ENCODE measurements at places on chromosomes 2 and 18.

DNA sequence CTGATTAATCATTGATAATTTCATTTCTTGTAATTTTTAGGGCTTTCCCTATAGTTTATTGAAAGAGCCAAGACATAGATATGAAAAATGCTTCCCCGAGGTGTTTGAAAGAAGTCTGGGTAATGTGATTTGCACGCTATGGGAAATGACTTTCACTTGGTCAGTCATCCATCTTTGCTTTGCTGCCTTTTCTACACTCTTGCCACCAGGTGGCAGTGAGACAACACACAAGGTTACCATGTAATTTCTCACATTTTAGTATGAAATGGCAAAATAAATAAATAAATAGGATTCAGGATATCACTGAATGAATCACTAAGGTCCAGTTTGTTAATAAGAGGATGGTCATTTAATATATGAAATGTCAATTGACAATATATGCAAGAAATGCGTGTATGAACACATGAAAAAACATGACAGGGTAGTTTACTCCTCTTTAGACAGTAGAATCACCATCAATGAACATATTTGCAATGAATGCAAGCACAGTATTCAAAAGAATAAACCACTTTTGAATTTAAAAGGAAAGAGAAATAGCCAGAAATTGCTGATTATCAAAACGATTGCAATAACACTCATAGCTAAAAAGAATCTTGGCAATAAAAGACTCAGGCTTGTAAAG lies 52.2 kb upstream of the KCNH7 start:
- DNase-seq, result peak; percentile 69

DNA sequence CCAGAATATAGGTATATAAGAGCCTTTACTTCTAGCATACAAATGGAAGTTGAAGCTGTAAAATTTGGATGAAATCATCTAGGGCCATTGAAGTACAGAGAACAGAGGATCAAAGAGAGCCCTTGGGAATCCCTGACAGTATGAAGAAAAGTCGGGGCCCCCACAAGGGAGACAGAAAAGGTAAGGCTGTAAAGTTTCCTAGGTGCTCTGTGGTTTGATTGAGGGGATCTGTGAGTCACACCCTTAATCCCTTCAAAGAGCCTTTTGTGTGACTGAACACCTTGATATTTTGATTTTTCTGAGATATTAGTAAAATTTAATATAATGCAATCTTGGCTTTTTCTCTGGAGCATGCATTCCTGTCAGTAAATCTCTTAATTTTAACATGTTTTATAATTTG lies 961.7 kb upstream of the TMEFF2 start:
- no peak for DNase-seq

- DNase-seq, result no peak
Measured at GRCh38 chr18:44961288-44961995, 280.8 kb downstream of the SETBP1 start.

DNA sequence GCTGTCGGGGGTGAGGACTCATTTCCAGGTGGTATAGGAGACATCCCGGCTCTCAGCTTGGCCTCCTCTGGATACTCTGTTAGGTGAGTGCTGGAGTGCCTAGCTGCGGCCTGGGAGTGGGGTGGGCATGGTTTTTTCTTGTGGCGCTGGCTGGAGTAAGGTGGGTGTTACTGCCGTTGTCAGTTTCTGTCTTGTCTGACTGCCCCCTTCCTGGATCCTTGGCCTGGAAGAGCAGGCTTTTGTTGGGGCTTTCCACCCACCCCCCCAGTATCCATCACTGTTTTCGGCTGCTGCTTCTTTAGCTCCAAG lies 69.2 kb downstream of the DGKD start:
- DNase-seq, result no peak

GRCh38 chr2:85018049-85018447 lies 47.1 kb downstream of the KCMF1 start:
- DNase-seq, result no peak

GRCh38 chr2:69013840-69014821 lies 1.2 kb downstream of the ANTXR1 start:
- DNase-seq, result no peak

- DNase-seq, result no peak
Measured at GRCh38 chr2:55025627-55026026, 24.6 kb downstream of the RTN4 start.

DNA sequence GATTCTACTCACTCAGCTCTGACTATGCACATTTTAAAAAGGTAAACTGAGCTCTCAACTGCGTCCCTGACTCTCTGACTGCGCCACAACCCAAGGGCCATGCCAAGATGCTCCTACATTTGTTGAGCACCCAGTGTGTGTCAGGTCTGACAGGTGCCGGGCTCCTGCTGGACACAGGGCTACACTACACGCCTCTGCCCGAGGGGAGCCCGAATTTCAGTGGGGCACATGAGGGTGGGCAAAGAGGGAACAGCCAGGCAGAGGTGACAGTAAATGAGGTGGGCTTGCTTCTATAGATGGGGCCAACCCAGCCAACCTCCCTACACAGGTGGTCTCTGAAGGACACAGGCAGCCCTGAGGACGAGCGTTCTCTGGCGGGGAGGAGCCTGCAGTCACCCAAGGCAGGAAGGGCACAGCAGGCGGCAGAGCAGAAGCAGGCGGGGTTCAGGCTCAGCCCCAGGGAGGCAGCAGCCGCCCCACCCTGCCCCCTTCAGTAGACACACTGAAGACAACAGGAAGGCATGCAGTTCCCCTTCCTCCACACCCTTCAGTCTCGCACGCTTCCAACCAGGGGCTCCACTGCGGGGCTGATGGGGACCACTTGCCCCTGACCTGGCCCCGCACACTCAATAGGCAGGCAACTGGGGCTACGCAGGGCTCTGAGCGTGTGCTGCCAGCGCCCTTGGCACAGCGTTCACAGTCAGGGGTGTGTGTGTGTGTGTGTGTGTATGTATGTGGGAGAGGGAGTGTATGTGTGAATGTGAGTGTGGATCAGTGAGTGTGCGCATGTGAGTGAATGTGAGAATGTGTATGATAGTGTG lies 98.4 kb downstream of the UXS1 start:
- DNase-seq, result peak; percentile 27

- DNase-seq, result no peak
Measured at GRCh38 chr2:108866041-108866440, 79.5 kb downstream of the CCDC138 start.

DNA sequence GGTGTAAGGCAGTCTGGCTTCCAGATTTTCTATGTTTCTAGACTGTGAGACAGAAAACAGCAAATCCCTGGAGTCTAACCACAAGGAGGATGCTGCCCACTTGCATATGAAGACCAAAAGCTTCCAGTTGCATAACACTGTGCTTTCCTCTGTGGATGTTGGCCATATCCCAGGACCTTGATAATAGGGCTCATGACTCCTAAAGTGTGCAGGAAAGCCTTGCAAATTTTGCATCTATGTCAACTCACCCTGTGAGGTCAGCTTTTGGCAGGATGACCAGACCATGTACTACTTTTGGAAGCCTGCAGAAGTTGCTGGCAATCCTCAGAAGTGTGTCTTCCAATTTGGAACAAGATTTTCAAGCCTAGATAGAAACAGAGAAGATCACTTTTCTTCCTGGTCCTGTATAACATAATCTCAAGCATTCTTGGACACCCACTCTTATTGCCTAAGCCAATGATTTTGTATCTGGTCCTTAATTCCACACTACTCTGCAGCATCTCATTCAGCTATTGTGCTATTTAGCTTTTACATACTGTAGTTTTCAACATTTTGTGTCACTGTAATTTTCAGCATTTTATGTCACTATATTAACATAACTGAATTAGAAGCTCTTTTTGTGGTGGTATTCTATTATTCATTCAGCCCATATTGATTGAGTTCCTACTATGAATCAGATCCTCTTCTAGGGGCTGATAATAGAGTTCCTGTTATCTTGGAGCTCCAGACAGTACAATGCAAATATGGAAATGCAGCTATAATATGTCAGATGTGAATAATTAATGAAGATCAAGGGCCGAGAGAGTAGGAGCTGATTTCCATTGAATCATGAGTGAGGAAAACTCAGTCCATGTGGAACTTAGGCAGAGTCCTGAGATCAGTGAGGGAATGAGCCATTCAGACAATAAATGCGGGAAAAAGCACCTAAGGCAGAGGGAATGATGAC lies 85.3 kb upstream of the RAB27B start:
- no peak for DNase-seq

DNA sequence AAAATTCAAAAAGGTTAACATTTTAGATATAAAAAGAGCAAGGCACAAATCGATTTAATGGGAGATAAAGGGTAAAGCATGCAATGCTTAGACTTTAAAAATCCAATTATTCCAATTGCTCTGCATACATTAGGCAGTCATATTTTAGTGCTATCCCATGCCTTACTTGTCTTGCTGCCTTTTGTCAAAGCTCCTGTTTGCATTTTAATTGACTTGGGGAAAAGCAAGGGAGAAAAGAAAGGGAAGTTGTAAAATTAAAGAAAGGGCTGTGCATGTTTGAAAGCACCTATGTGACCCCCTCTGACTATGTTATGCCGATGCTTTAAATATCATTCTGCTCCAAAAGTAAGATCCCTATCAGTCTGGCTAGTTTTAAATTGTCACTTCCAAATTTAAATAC lies 193.7 kb upstream of the VWC2L start:
- DNase-seq, result no peak

GRCh38 chr2:76310894-76311633 lies 600.3 kb upstream of the GCFC2 start:
- DNase-seq, result no peak

- no peak for DNase-seq
Measured at GRCh38 chr18:25743646-25744151, 346.7 kb downstream of the SS18 start.

- no peak for DNase-seq
Measured at GRCh38 chr2:216399621-216400020, 12.7 kb upstream of the SMARCAL1 start.

- peak; percentile 52 for DNase-seq
Measured at GRCh38 chr18:69936191-69936558, 11.5 kb downstream of the CD226 start.

GRCh38 chr2:18149660-18150246 lies 271.3 kb downstream of the KCNS3 start:
- DNase-seq, result peak; percentile 62

DNA sequence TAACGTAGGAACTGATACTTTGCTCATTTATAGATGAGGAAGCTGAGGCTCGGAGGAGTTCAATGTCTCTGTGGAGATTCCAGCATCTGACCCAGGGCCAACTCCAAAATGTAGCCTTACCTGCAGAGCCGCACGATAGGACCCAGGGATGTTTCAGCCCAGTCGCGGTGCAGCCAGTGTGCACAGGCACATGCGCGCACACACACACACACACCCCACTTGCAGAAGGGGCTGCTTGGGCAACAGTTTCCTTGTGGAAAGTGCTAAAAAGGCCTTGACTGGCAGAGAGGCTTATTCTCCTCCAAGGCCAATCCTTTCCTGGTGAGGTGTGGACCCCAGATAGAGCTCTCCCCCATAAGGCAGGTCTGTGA lies 101.7 kb downstream of the ZFP36L2 start:
- no peak for DNase-seq

DNA sequence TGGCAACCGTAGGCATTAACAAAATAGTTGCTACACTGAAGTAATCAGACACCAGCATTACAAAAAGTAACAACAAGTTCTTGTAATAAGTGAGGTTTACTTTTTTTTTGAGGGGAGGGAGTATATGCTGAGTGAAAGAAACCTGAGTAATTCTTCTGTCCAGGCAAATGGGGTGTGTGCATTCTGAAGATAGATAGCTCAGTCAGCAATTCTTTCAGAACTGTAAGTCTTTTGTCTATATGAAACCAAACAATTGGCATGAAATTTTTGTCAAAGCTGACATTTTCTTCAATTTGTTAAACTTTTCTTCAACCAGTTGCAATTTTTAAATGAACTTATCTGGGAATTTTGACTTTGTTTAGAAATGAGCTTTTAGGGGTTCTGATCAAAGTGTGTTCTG lies 208.1 kb upstream of the THSD7B start:
- DNase-seq, result no peak

GRCh38 chr2:214328941-214329340 lies 81.9 kb upstream of the VWC2L start:
- DNase-seq, result no peak

- DNase-seq, result no peak
Measured at GRCh38 chr2:44953499-44953883, 12.0 kb downstream of the SIX3 start.

DNA sequence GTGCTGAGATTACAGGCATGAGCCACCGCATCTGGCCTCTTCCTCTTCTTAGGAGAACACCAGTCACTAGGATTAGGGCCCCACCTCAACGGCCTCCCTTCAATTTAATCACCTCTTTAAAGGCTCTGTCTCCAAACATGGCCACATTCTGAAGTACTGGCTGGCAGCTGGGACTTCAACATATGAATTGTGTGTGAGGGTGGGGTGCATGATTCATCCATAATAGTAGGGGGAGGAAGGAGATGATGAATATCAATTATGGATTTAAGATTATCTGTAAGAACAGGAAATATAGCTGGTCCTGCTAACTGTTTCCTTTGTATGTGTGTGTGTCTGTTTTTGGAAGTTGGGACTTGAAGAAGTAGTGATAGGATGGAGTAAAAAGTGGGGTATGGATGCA lies 14.7 kb upstream of the EPG5 start:
- no peak for DNase-seq

DNA sequence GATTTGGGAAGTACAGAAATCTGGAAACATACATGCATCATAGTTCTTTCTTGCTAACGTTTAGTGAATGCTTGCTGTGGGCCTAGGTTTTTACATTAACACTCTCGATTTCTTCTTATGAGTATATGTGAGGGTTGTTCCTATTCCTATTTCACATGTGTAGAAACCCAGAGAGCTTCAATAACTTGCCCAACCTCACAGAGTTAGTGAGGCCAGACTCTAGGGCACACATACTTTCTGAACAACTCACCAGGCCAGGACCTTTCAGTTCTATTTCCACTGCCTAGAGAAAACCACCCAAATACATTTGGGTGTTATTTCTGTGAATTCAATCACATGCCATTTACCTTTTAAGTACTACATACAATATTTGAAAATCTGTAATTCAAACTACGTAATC lies 8.2 kb upstream of the KCTD1 start:
- DNase-seq, result no peak

DNA sequence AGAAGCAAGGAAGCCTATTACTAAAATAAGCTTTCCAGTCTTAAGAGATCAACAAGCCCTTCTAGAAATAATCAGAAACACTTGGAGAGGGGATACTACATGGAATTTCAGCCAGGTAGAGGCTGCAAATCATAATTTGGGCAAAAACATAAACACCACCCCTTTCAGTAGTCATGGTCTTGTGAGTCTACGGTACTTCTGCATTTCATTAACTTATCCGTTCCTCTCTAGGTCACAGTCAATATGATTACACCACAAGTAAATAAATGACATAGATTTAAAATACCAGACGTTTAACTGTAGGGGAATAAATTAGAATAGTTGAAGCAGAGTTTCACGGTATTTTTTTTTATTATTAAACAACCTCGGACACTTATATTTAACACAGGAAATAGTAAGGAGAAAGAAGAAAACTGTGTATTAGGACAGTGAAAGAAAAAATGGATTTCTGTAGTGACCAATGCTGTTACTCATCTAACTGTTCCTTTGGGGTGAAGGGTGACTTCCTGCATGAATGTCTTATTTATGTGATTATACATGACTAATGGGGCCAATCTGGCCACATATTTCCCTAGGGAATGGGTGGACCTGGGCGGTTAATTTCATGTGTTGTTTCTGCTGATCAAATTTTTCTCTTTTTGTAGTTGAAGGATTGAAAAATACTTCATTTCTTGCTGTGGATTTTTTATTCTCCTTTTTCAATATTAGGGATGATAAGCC lies 456.6 kb upstream of the UBE2E3 start:
- peak; percentile 49 for DNase-seq

GRCh38 chr2:177983183-177983788 lies 89.3 kb downstream of the PDE11A start:
- peak; percentile 44 for DNase-seq

GRCh38 chr2:135198481-135198880 lies 146.4 kb downstream of the RAB3GAP1 start:
- no peak for DNase-seq

- no peak for DNase-seq
Measured at GRCh38 chr2:50707196-50707595, 324.7 kb downstream of the NRXN1 start.

All from suppressor macrophage treated with lipopolysaccharide for 1 hour (primary cell).